CD4-positive, alpha-beta T cell treated with Interleukin-10 for 1 hour (primary cell): ENCODE measurements at places on chromosomes 11 and 22.

DNA sequence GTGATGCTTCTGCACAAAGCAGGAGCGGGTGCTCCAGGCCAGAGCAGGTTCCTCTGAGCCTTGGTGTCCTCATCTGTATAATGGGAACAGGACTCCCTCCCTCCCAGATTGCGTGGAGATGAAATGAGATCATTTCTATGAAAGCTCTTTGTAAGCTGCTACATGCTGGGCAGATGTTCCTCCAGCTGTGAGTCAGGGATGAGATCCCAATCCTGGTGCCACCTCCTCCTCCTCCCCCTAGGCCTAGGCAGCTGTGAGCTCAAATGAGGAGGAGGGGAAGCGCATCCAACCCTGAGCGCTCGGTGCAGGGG lies 7.0 kb upstream of the CABP2 start:
- no peak for DNase-seq

GRCh38 chr11:75040167-75040770 lies 51.5 kb downstream of the NEU3 start:
- DNase-seq = no peak

- DNase-seq = no peak
Measured at GRCh38 chr22:49412236-49412635, 415.4 kb downstream of the BRD1 start.

DNA sequence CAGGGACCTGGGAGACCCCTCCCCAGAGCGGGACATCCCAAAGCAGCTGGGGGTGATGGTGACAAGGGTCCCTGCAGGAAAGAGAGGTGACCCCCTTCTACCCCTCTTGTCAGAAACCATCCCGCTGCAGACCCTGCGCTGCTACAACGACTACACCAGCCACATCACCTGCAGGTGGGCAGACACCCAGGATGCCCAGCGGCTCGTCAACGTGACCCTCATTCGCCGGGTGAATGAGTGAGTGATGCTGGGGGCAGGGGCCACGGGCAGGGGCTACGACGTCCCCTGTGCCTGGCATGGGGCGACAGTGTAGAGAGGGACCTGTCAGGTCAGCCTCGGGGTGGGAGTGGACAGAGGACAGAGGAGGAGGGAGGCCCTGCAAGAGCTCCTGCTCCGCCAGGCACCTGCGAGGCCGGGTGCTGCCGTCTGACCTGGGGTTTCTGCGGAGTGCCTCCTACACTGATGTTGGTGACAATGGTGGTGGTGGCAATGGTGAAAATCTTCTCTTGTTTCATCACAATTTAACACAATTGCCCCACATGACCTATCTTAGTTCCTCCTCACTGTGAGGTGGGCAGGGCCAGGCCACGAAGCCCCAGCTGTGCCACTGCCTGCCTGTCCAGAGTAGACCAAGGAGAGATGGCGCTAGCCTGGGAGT lies 9.8 kb downstream of the CSF2RB start:
- no peak for DNase-seq

GRCh38 chr11:44483919-44484610 lies 81.4 kb upstream of the CD82 start:
- DNase-seq = no peak

GRCh38 chr11:2450321-2451041 lies 5.7 kb downstream of the KCNQ1 start:
- no peak for DNase-seq

DNA sequence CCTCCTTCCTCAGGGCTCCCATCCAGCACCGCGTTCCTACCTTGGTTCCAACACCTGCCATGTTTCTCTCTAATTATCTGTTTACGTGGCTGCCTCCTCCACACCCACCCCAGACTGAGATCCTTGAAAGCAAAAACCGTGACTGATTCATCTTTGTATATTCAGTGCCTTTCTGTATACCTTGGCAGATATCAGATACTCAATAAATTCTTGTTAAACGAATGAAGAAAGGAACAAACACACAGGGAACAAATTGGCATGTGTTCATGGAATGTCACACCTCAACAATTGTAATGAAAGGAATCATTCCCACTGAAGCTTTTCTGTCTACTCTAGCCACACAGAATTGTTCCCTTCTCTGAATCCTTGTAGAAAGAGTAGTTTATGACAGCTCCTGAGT lies 20.4 kb upstream of the LRRC55 start:
- no peak for DNase-seq

- no peak for DNase-seq
Measured at GRCh38 chr11:128981254-128981653, 38.6 kb upstream of the TP53AIP1 start.

DNA sequence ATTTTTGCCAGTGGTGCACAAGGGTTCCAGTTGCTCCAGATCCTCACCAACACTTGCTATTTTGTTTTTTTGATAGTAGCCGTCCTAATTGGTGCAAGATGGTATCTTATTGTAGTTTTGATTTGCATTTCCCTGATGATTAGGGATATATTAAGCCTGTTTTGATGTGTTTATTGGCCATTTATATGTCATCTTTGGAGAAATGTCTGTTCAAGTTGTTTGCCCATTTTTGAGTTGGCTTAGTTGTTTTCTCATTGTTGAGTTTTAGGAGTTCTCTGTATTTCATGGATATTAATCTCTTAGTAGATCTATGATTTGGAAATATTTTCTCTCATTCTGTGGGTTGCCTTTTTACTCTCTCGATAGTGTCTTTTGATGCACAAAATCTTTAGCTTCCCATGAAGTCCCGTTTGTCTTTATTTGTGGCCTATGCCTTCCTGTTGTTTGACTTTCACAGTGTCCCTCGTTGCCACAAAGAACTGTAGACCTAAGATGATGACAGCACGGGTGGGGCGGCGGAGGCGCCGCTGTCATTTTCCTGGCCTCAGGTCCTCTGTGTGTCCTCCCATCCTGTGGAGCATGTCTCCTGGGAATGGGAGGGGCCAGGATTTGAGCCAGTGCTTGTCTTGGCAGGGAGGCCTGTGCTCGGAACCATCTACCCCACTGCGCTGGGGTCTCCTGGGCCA lies 33.5 kb downstream of the LRP5 start:
- DNase-seq = no peak

- DNase-seq = no peak
Measured at GRCh38 chr11:86782742-86783141, 17.6 kb upstream of the PRSS23 start.

DNA sequence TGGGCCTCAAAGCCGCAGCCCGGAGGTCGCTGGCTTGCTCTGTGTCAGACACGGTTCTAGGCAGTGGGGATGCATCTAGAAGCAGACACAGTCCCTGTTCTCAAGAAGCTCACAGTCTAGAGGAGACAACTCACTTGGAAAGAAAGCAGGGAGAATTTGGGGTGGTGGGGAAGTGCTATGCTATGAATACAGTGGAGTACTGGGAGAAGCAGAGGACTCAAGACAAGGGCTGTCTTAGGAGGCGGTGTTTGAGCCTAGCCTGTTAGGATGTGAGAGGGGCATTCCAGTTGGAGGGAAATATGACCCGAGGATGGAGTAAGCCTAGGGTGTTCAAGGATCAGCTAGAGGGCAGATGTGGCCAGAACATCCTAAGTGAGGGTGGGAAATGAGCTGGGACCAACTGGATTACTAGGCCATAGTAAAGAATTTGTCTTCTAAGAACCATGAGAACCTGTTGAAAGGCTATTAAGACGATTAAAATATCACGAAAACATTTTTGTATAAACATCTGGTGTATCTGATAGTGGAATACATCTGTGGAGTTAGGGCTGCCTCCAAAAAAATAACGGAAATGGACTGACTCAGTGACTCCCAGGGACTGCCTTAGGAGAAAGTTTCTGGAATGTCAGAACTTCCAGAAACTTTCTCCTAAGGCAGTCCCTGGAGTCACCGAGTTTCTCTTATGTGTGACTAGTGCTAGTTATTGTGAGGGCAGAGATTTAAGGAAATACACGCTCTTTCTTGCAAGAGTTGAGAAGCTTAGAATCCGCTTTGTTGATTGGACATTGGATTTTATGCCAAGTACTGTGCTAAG lies 1.1 kb upstream of the PITPNB start:
- DNase-seq = no peak

DNA sequence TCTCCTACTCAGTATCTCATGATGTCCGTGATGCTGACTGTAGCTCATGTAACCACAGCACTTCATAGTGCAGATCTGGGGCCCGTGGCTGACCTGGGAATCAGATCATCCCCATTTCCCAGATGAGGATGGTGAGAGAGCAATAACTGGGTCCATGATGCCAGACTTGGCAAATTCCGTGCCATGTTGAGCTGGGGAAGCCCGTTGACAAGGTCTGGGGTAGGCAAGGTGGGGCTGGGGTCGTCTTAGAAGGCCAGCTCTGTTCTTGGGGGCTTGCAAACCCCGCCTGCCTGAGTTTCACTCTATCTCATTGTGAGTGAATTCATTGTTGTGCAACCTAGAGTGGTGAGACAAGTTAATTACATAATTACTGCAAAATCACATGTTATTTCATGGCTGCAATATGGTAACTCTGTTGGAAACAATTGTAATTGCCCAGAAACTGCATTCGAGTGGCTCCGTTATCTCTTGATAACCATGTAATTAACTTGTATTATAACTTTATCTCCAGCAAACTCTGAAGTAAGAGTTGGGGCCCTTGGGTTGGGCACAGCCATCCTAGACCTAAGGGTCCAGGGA lies 41.7 kb downstream of the LMO1 start:
- no peak for DNase-seq

- DNase-seq = no peak
Measured at GRCh38 chr11:112128483-112129121, 35.3 kb downstream of the IL18 start.

- no peak for DNase-seq
Measured at GRCh38 chr11:33412241-33412640, 155.1 kb downstream of the HIPK3 start.

DNA sequence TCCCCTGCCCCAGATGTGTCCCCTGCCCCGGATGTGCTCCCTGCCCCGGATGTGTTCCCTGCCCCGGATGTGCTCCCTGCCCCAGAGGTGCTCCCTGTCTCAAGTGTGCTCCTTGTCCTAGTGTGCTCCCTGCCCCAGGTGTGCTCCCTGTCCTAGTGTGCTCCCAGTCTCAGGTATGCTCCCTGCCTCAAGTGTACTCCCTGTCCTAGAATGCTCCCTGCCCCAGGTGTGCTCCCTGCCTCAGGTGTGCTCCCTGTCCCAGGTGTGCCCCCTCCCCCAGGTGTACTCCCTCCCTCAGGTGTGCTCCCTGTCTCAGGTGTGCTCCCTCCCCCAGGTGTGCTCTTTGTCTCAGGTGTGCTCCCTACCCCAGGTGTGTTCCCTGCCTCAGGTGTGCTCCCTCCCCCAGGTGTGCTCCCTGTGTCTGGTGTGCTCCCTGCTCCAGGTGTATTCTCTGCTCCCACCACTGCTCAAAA lies 48.7 kb upstream of the RASD2 start:
- DNase-seq = no peak

- DNase-seq = no peak
Measured at GRCh38 chr11:95291946-95292345, 60.9 kb upstream of the SESN3 start.

GRCh38 chr11:116991491-116991890 lies 106.7 kb downstream of the SIK3 start:
- DNase-seq = no peak

DNA sequence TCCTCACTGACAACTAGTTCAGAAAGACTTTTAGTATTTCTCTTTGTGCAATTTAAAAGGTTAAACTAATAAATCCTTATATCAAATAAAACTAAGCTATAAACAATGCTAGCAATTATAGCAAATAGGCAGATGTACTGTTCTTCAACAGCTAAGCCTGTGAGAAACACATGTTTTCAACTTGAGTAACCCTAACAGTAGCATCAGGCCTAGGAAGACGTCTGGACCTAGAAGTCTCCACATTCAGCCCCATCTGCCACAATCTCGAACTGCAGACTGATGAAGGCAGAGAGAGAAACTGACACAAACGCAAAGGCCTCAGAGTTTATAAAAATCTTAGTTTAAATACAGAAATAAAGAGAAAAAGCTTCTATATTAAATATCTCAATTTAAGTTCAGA lies 2.5 kb downstream of the ST13 start:
- DNase-seq = no peak

DNA sequence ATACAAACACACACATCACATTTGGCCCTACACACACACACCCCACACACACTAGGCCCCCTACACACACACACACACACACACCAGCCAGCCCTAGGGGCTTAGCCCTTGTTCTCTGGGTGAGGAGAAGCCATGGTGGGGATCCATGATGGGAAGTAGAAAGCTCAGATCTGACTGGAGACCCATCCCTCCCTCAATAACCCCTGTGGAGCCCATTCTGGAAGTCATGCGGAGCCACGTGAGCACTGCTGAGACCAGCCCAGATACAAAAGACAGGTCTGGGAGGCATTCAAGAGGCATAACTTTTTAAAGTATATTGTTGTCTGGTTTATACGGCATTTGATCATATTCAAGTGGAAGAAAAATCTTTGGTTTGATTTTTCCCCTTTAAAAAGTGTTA lies 448.5 kb downstream of the SOX6 start:
- no peak for DNase-seq

DNA sequence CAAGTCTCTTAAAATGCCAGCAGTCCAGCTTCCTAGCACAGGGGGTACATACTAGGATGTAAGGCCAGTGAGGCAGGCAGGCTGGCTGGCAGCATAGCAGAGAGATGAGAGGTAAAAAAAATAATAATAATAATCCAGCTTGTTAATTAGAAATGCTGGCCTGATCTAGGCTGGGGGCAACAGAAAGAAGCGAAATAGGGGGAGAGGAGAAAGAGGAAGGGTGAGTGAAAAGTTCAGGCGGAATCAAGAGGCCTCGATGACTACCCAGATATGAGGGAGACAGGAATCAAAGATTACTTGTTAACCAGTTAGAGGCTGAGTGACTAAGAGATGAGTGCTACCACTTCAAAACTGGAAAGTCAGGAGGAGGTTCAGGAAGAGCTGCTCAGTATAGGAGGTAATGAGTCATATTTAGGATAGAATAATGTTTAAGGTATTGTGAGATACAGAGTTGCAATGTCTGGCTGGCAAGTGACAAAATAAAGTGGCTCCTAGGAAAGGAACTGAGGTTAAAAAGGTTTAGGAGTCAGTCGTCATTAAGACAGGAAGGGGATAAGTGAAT lies 2.8 kb downstream of the ALKBH8 start:
- no peak for DNase-seq

GRCh38 chr22:23759566-23759965 lies 3.2 kb upstream of the C22orf15 start:
- no peak for DNase-seq

- DNase-seq = no peak
Measured at GRCh38 chr22:48310289-48310688, 1517.4 kb downstream of the BRD1 start.

- no peak for DNase-seq
Measured at GRCh38 chr11:73269459-73270015, 2.6 kb upstream of the P2RY6 start.

DNA sequence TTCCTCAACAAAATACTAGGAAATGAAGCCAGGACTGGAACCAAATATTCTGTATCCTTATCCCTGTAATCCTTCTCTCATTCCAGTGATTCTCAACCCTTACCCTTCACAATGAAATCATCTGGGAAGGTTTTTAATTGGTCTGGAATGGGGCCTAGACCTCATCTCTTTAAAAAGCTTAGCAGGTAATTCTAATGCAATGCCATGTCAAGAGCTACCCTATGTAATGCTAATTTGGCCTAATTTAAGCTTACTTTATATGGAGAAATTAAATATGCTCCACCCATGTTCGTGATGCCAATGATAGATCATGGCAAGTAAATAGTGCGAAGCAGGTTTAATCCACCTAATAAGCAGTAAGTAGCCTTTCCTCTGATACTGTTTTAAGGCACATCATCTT lies 101.7 kb downstream of the SGSM3 start:
- no peak for DNase-seq

GRCh38 chr22:37022483-37023337 lies 3.2 kb downstream of the MPST start:
- DNase-seq = no peak

- DNase-seq = no peak
Measured at GRCh38 chr11:70481625-70482528, 83.5 kb downstream of the CTTN start.
